DMS 273 treated with DMSO at 0.1 percent for 48 hours (cell line): ENCODE measurements at places on chromosomes 3 and 15.

DNA sequence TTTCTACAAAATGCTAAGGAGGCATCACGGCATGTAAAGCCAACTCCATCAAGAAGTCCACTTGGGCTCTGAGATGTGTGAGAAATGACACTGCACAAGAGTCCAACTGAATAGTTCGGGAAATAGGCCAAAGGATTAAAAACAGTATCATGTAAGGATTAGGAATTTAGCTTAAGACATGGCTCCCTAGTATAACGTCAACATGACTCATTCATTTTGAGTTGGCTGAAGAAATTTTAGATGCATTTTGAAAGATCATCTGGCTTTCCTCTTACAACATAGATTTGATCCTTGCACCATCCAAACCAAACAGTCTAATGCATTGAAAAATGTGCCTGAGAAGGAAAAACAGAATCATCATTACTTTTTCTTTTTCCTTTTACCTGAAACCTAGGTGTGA lies 109.3 kb upstream of the MME start:
- no peak for DNase-seq

- no peak for DNase-seq
Measured at GRCh38 chr15:85408270-85408746, 27.9 kb downstream of the AKAP13 start.

- no peak for DNase-seq
Measured at GRCh38 chr3:45226206-45226915, at the start of gene TMEM158. TSS of gene TMEM158 (minus strand) at chr3:45226287. CDS start at chr3:45226027, 260 bp downstream.

- DNase-seq = no peak
Measured at GRCh38 chr15:65512189-65512588, 5.3 kb downstream of the DPP8 start.

GRCh38 chr15:51267703-51268083 lies 70.7 kb downstream of the CYP19A1 start:
- DNase-seq = no peak
